ENCODE measurements at places on chromosomes 7 and 10. TPM values are rescaled to one million over a fixed set of nuclear protein-coding genes. Genes with fewer than 3 reads are reported as not detected.

DNA sequence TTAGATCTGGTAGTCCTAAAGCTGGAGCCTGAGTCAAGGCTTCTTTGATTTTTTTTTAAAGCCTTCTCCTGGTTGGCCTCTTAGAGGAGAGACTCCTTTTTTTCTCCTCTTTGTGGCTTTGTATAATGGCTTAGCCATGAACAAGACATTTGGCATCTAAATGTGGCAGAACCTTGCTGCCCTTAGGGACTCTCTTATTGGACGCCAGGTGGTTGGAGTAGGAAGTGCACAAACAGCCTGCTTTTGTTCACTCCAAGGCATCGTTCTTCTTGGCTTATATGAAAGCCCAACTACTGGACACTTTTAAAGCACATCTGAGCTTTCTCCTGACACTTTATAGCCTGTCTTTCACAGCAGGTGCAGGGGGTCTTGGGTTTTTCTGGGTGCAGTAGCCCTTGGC lies 25.0 kb downstream of the ZPBP start:
- H3K27me3 ChIP-seq = no peaks in the 10 kb centered on the region
- H3K36me3 ChIP-seq = no peaks in the 10 kb centered on the region
- DNase-seq = peak; percentile 54
- H3K4me3 ChIP-seq = no peak overlapping the region
- no peak overlapping the region for H3K27ac ChIP-seq

DNA sequence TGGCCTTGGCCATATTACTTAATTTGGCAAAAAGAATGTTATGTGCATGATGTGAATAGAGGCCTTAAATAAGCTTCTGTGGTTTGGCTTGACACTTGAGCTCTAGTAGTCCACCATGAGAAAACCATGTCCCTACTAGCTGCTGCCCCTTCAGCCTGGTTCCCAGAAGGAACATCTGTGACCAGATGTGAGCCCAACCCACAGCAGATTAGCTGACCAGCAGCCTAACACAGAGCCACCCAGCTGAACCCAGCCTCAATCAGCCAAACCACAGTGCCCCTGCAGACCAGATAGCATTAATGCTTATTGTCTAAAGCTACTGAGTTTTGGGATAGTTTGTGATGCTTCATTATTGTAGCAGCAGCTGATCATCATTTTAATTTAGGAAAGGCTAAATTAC lies 16.6 kb downstream of the JAZF1 start:
- H3K27me3 ChIP-seq = no peaks in the 10 kb centered on the region
- H3K4me1 ChIP-seq = no peaks in the 10 kb centered on the region
- no peak for DNase-seq

GRCh38 chr10:111986079-111986478 lies 197.5 kb downstream of the GPAM start:
- H3K4me3 ChIP-seq = no peak overlapping the region
- H3K27me3 ChIP-seq = no peaks in the 10 kb centered on the region
- H3K27ac ChIP-seq = no peak overlapping the region
- no peaks in the 10 kb centered on the region for H3K4me1 ChIP-seq

DNA sequence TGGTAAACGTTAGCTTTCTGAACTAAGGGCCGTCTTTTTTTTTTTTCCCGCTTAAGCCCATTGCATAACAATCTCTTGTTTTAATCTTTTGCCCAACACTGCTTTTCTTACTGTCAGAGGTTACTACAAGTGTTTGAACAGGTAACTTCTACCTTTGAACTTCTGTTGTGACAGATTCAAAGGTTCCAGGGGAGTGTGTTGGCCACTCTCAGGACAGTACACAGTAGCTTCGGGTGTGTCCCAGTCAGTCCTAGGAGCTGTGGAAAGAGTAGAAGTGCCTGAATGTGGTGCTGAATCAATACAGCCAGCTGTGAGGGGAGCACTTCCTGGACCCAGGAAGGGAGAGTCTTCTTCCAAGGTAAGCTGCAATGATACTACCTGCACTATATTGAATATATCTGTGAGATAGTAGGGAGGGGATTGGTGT lies at the start of gene ACSL5:
ACSL5 (plus strand) TSS at position 205 of the 427 bp plus-strand sequence. CDS start 20,831 bp downstream, outside the sequence.
- H3K27ac ChIP-seq = peak within 1 kb of the TSS; percentile 98
- H3K36me3 ChIP-seq = peaks cover 2% of the 10 kb centered on the region
- H3K4me1 ChIP-seq = peaks cover 10% of the 10 kb centered on the region
- H3K27me3 ChIP-seq = no peaks in the 10 kb centered on the region

DNA sequence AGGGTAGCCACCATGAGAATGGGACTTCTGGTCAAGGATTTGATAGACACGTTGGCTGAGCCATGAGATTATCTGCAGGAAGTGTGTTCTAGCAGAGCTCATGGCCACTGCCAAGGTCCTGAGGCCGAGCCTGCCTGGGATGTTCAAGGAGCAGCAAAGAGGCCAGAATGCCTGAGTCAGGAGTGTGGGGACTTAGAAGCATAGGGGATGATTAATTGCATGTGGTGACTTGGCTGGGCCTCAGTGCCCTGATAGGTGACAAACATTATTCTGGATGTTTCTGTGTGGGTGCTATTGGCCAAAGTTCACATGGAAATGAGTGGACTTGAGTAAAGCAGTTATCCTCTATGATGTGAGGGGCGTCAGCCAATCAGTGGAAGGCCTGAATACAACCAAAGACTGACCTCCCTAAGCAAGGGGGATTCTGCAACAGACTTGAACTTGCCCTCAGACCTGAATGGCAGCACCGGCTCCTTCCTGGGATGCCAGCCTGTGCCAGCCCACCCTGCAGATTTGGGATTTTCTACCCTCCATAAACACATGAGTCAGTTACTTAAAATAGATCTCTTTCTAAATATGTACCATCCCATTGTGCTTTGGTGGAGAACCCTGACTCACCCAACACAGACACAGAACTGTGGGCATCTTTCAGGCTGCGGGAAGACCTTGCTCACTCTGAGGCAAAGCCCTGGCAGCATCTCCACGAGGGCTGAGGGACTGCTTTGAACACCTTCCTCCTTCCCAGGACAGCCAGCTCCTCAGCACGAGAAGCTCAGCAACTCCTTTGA lies 363.9 kb upstream of the MGMT start:
- no peaks in the 10 kb centered on the region for H3K4me1 ChIP-seq
- no peak overlapping the region for H3K27ac ChIP-seq
- no peaks in the 10 kb centered on the region for H3K36me3 ChIP-seq
- no peaks in the 10 kb centered on the region for H3K27me3 ChIP-seq

GRCh38 chr7:102140952-102141370 lies 145.7 kb upstream of the SH2B2 start:
- no peaks in the 10 kb centered on the region for H3K4me1 ChIP-seq
- DNase-seq = no peak
- H3K27ac ChIP-seq = no peak overlapping the region
- no peaks in the 10 kb centered on the region for H3K27me3 ChIP-seq
- no peak overlapping the region for H3K4me3 ChIP-seq
- H3K36me3 ChIP-seq = no peaks in the 10 kb centered on the region

DNA sequence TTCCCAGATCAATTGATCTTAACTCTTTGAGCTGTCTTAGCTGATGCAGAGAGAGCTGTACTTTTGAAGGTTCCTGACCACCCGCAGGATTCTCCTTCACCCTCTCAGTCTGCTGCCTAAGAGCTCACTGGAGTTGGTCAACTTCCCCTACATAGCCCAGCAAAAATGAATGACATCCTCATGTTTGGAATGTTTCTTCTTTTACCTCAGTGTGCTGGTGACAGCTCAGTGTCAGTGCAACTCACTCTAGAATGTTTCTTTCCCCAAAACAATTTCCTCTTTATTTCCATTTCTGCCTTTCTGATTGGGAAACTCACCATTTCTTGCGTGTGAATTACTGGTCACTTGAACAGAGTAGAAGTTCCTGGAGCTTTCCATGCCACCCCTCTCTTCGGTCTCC lies 48.7 kb downstream of the LSMEM1 start:
- no peak for DNase-seq
- H3K36me3 ChIP-seq = no peaks in the 10 kb centered on the region
- H3K27ac ChIP-seq = no peak overlapping the region
- H3K27me3 ChIP-seq = no peaks in the 10 kb centered on the region
- no peak overlapping the region for H3K4me3 ChIP-seq
- no peaks in the 10 kb centered on the region for H3K4me1 ChIP-seq

- peak within 1 kb of the TSS; percentile 52 for H3K4me3 ChIP-seq
- DNase-seq = peak; percentile 76
- no peaks in the 10 kb centered on the region for H3K27me3 ChIP-seq
- H3K27ac ChIP-seq = peak within 1 kb of the TSS; percentile 30
Observed at GRCh38 chr10:19816411-19817230, at the start of gene PLXDC2. Gene PLXDC2 (plus strand): TSS chr10:19816432.

GRCh38 chr7:42831006-42831717 lies 80.7 kb downstream of the C7orf25 start:
- H3K4me1 ChIP-seq = no peaks in the 10 kb centered on the region
- H3K36me3 ChIP-seq = no peaks in the 10 kb centered on the region
- H3K4me3 ChIP-seq = no peak overlapping the region
- no peak overlapping the region for H3K27ac ChIP-seq

- no peaks in the 10 kb centered on the region for H3K4me1 ChIP-seq
- peak; percentile 8 for DNase-seq
- H3K27me3 ChIP-seq = no peaks in the 10 kb centered on the region
- H3K36me3 ChIP-seq = peaks cover 5% of the 10 kb centered on the region
Observed at GRCh38 chr7:27520815-27521790, 141.6 kb downstream of the HIBADH start.

- no peaks in the 10 kb centered on the region for H3K4me1 ChIP-seq
- H3K27ac ChIP-seq = no peak overlapping the region
- DNase-seq = peak; percentile 73
- no peaks in the 10 kb centered on the region for H3K27me3 ChIP-seq
Observed at GRCh38 chr10:103231047-103231551, 14.6 kb upstream of the RPEL1 start.

DNA sequence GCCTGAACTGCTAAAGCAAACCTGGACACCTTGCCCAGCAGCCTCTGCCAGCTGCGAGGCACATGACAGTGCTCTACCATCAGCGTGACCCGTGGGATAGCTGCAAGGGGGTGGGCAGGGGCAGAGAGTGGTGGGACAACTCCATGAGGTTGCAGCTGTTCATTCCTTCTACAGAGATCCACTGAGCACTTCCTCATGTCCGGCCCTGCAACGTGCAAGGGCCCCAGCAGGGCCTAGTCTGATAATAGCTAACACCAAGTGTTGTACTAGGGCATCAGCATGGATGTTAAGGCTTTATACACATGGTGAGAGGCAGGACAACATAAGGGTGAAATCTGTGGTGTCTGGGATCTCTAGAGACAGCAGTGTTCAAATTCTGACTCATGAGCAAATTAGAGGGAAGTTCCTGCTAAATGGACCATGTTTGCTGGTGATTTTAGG lies 14.3 kb downstream of the NOD1 start:
- DNase-seq = no peak
- H3K27me3 ChIP-seq = no peaks in the 10 kb centered on the region
- H3K4me3 ChIP-seq = no peak overlapping the region
- H3K4me1 ChIP-seq = no peaks in the 10 kb centered on the region
- no peak overlapping the region for H3K27ac ChIP-seq

DNA sequence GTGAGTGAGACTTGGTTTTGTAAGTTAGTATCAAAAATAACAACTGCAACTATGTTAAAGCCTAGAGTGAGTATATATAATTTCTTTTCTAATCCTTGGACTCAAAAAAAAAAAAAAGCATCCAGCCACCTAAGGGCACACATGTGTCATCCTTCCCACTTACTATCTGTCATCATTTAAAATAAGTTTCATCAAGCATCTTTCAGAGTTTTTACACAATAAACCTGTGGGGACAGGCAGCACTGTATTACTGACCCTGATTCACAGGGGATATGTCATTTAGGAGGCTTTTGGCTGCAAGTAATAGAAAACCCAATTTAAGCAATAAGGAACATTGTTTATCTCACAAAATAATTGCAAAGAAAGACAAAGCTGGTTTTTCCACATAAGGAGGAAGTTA lies 32.3 kb upstream of the OSBPL3 start:
- H3K4me3 ChIP-seq = no peak overlapping the region
- DNase-seq = no peak
- no peaks in the 10 kb centered on the region for H3K4me1 ChIP-seq

MALRD1 gene
- 41.6 TPM for polyA plus RNA-seq

CRTAC1 gene
- 0.75 TPM for polyA plus RNA-seq

ZNF727 gene
- 0.04 TPM for polyA plus RNA-seq

AKR1C1 gene
- polyA plus RNA-seq = 12.2 TPM

TLX1 gene
- 2.7 TPM for polyA plus RNA-seq

KCND2 gene
- 0.28 TPM for polyA plus RNA-seq

SIRT1 gene
- polyA plus RNA-seq = 8.9 TPM
